CD4-positive, alpha-beta T cell treated with Interleukin-4 for 4 hours (primary cell): ENCODE measurements at places on chromosomes 7 and 10.

DNA sequence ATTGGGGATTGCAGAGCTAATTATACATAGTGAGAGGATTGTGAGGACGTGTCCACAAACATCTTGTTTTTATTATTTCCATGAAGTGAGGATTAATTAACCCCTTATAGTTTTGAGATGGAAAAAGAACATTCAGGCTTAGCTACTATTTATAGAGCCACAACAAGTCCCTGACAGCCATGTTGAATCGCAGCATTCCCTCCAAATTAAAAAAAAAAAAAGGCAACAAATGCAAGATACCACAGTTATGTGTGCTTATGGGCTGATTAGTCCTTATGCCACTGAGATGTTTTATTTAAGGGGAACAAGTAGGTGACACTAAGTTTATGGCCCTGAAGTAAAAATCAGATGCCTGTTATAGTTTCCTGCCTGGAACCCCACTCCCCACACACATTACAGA lies 350.3 kb downstream of the GPAM start:
- no peak for DNase-seq

- no peak for DNase-seq
These were observed 17.6 kb upstream of the BAZ1B start for GRCh38 chr7:73539709-73540108.

- no peak for DNase-seq
These were observed 129.3 kb upstream of the BET1 start for GRCh38 chr7:94133460-94133859.

GRCh38 chr7:129797214-129797789 lies 155.5 kb downstream of the UBE2H start:
- no peak for DNase-seq
